ENCODE measurements at places on chromosomes 2 and 18.

DNA sequence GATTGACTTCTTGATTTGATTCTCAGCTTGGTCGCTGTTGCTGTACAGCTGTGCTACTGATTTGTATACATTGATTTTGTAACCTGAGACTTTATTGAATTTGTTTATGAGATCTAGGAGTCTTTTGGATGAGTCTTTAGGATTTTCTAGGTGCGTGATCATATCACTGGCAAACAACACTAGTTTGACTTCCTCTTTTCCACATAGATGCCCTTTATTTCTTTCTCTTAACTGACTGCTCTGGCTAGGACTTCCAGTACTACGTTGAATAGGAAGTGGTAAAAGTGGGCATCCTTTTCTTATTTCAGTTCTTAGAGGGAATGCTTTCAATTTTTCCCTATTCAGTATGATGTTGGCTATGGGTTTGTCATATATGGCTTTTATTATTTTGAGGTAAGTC, 101.3 kb downstream of the OSBPL1A start:
- no peak for DNase-seq

- peak; percentile 38 for DNase-seq
These were observed 916 bp downstream of the TNFRSF11A start for GRCh38 chr18:62325806-62326645.

- peak; percentile 63 for DNase-seq
These were observed 51.1 kb downstream of the PAPOLG start for GRCh38 chr2:60806988-60807681.

GRCh38 chr2:217798743-217799562, 203.8 kb downstream of the TNS1 start:
- DNase-seq: no peak

- DNase-seq: no peak
These were observed 21.7 kb downstream of the AKAIN1 start for GRCh38 chr18:5175378-5175777.

- DNase-seq: peak; percentile 70
These were observed at the start of gene STAT4 for GRCh38 chr2:191150600-191151330. Gene STAT4 (minus strand): TSS chr2:191150994. CDS start chr2:191148203, 2,791 bp downstream.

- no peak for DNase-seq
These were observed 114.1 kb upstream of the MYCN start for GRCh38 chr2:15826273-15826717.

GRCh38 chr18:35835833-35836232, 136.6 kb upstream of the RMP24 start:
- no peak for DNase-seq

DNA sequence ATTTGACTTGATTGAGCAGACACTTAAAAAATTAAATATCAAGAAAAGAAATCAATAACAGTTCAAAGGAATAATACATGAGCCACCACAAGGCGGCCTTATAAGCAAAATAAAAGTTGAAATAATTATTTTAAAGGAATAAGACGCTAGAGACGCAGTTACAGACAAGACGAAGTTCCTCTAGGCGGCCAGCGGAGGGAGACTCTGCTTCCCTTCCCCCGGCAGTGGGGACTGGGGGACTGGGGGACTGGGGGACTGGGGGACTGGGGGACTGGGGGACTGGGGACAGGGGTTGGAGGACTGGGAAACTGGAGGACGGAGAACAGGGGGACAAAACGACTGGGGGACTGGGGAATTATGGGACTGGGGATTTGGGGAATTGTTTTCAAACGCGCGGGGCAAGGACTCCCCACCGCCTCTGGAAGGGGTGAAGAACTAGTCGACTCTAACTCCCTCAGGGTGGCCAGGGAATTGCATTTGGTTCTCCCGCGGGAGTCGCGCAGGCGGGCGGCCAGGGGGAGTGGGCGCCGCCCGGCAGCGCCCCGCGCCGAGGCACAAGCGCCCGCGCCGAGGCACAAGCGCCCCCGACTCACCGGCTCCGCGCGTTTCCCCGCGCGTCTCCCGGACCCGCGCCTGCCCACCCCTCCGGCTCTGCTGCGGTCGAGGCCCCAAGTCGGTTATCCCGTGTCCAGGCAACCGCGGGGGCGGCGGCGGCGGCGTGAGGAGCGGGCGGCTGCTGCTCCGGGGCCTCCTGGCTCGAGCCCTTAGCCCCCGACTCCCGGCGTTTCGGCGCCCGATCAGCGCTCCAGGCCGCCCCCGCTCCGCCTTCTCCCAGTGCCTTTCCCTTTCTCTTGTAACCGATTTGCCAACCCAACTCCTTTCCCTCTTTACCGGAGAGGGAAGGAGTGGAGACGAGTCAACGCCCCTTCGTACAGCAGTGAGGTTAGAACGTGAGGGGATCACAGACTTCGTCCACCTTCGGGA, at the start of gene CCDC178:
Gene CCDC178 (minus strand): TSS at position 662 of the 984 bp plus-strand sequence. CDS start 28,633 bp downstream, outside the sequence.
- DNase-seq: no peak

DNA sequence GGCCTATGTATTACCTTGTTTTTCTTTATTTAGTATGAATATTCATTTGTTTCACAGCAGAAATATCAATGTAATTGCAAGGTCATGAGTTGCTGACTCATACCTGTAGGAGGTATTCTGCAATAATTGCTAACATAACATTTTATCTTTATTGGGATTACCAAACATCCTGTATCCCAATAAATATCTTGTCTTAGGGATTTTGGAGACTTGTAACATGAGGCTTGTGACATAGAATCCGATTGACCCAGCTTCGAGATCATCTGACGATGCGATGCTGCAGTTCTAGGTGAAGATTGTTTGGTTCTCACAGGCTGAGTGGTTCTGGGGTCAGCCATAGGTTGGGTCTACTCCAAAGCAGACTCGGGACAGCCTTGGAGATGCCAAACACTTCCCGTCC, 133.4 kb upstream of the RND3 start:
- no peak for DNase-seq

DNA sequence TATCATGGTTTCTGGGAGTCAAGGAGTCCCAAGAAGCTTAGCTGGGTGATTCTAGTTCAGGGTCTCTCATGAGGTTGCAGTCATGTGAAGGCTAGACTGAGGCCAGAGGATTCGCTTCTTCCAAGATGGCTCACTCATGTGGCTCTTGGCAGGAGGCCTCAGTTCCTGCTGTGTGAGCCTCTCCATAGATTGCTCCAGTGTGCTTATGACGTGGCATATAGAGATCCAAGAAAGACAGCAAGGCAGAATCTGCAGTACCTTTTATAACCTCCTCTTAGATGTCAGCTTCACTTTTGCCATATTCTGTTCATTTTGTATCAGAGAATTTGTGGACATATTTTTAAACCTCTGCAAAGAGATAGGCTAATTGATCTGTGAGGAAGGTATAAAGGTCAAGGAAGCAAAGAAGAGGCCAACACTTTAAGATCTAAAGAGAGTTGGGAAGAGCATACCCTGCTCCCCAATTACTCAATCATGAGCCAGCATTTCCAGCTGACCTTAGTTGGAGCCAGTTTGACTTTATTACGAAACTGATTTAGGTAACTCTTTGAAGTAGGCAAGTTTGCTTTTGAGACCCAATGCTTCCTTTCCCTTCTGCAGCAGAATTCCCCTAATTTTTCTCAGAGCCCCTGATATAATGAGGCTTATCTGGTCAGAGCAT, 134.7 kb downstream of the EML6 start:
- no peak for DNase-seq

GRCh38 chr2:28619213-28620196, 123.6 kb downstream of the PLB1 start:
- DNase-seq: no peak

DNA sequence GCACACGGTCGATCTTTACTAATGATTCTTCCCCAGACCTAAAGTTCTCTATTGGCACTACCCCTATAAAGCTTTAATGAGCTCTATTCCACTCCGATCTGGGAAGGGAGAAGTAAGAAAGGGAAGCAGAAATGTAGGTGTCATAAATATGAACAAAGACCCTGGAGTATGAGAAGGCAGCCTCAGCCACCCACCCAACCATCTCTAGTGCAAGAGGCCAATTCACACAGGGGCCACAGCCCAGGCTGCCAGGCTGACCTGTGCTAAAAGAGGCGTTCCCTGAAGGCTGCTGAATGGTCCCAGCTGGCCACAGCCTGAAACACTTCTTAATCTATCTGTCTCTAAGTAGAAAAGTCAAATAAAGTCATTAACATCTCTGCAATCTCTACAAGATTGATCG, 60.1 kb upstream of the ACTR3 start:
- DNase-seq: no peak

- no peak for DNase-seq
These were observed 49.8 kb downstream of the E2F6 start for GRCh38 chr2:11416186-11416585.

DNA sequence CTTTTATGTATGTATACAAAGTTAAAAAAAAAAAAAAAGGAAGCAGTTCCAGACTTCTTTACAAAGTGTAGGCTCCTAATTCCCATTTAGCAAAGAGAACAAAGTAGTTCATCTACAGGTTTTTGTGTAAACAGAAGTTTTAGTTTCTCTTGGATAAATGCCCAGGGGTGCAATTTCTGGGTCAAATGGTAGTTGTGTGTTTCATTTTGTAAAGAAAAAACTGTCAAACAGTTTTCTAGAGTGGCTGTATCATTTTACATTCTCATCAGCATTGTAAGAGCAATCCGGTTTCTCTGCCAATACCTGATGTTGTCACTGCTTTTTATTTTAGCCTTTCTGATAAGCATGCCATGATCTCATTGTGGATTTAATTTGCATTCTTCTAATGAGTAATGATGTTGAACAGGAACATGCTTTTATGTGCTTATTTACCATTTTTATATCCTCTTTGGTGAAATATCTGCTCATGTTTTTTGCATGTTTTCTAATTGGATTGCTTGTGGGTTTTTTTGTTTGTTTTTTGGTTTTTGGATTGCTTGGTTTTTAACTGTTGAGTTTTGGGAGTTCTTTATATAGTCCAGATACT, 16.6 kb upstream of the PSME4 start:
- no peak for DNase-seq

DNA sequence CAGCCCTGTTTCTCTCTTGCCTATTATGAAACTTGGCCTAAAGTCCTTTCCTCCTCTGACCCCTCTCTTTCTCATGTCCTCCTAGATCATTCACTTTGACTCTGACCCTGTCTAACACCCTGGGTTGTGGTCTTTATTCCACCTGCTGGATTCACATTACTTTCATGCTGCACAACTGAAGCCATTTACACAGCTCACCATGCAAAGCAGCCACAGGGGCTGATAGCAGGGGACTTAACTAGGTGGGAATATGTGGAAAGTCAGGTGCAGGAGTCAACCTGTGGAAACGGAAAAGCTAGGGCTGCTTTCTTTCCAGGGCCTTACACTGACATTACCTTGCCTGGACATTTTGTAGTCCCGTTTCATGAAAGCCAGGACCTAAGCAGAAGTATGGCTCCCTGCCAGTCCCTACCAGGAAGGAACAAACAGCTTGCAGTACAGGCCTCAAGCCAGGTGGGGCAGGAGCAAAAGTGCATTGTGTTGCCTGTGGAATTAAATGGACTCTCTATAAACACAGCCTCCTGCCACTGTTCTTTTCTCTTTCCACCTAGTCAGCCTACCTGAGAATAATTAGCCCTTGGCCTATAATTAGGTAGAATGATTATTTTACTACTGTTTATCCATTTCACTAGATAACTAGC, 11.8 kb downstream of the MAPRE3 start:
- peak; percentile 6 for DNase-seq

GRCh38 chr2:174634130-174635014, 36.8 kb upstream of the WIPF1 start:
- DNase-seq: peak; percentile 44

DNA sequence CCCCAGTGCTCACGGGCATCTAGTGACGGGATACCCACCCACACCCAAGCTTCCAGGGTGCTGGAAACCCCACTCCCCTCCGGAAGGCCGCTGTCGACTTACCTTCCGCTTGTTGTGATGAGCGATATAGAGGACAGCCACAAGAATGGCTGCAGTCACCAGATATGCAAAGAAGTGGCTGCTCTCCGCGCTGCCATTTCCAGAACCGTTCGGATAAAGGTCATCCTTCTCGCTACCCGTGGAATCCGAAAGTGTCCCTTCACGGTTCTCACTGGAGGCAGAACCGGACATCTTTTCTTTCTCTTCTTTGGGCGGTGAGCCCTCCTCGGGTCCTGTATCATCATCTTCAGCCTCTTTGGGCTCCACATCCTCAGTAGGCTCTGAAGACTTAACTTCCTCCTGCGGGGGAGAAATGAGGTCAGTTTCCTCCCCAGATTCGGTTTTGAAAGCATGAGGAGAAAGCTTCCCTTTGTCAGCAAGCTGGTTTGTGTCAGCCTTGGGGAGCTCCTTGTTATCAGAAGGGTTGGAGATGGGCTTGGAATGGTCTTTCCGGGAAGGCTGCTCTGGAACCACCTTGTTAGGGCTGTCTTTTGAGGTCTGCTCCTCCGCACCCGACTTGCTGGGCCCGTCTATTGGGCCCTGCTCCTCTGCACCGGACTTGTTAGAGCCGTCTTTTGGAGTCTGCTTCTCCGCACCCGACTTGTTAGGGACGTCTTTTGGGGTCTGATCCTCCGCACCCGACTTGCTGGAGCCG, 1.2 kb downstream of the TGOLN2 start:
- DNase-seq: peak; percentile 25

DNA sequence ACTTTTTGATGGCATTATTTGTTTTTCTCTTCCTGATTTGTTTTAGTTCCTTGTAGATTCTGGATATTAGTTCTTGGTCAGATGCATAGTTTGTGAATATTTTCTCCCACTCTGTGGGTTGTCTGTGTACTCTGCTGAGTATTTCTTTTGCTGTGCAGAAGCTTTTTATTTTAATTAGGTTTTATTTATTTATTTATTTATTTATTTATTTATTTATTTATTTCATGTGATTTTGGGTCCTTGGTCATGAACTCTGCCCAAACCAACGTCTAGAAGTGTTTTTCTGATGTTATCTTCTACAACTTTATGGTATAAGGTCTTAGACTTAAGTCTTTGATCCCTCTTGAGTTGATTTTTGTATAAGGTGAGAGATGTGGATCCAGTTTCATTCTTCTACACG, 292.2 kb downstream of the CDH7 start:
- no peak for DNase-seq

DNA sequence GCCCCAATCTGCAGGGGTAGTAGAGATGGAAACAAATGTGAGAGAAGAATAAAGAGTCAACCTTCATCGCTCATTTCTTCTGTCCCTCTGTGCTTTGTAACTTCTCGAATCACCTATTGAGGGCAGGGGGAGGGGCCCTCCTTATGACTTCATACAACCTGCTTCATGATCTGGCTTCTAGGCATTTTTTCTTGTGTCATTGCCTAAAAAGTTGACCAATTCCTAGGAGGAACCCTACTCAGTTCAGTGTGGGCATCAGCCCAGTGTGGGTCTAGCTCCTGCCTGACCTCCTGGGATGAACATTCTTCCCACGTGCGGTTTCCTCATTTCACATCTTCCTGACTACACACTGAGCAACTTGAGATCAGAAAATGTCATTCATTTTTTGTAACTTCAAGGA, 46.3 kb upstream of the CREB1 start:
- no peak for DNase-seq

DNA sequence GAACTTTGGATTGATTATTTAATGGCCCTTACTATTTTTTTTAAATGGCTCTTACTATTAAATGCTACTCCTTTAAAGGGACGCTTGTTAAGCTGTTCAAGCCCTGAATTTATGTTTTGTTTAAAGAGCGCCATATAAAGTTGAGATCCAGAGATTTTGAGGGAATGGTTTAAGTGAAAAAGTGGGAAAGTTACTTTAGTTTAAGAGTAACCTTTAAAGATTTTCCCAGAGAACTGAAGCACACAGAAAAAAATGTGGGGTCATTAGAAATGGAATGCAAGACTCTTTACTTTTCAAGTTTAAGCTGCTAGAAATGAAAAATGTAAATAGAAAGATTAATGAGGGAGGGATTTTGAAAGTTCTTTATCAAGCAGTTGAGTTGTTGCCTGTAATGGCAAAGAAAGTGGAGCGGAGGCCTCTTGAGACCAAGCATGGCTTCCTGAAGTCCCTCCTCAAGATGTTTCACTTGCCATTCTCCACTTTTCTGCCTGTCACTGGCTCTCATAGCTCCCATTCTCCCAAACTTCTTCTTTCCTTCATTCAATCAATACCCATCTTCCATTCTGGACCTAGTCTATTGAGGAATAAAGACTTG, 93.2 kb downstream of the KCNS3 start:
- no peak for DNase-seq
